ENCODE measurements at places on chromosomes 1 and 21. TPM values are rescaled to one million over a fixed set of nuclear protein-coding genes. Genes with fewer than 3 reads are reported as not detected.

The LCK gene
- not detected for total RNA-seq

The SPATA46 gene
- total RNA-seq, result not detected

The NTMT2 gene
- not detected for total RNA-seq

The FAM72C gene
- total RNA-seq, result 2.8 TPM

The DENND2C gene
- 0.39 TPM for total RNA-seq

The CHI3L1 gene
- total RNA-seq, result not detected

The LPGAT1 gene
- total RNA-seq, result 31.5 TPM

The DCAF6 gene
- total RNA-seq, result 26.0 TPM

The HTR6 gene
- total RNA-seq, result 0.22 TPM

The NCF2 gene
- 2.9 TPM for total RNA-seq

The RIPPLY3 gene
- total RNA-seq, result 0.64 TPM

The HCRTR1 gene
- not detected for total RNA-seq

The CD58 gene
- 20.2 TPM for total RNA-seq

The LRRC40 gene
- 11.4 TPM for total RNA-seq

The COPA gene
- 86.3 TPM for total RNA-seq

The ERVH48-1 gene
- total RNA-seq, result not detected

The LRRN2 gene
- total RNA-seq, result 15.6 TPM

The PDIK1L gene
- 0.73 TPM for total RNA-seq

The HUNK gene
- 1.7 TPM for total RNA-seq

The KLHL17 gene
- 18.0 TPM for total RNA-seq

The SLC9A1 gene
- total RNA-seq, result 13.2 TPM

The ADGRB2 gene
- 8.5 TPM for total RNA-seq

The FMO2 gene
- not detected for total RNA-seq

The PLOD1 gene
- 78.9 TPM for total RNA-seq

The KIAA1614 gene
- 1.0 TPM for total RNA-seq

The F5 gene
- total RNA-seq, result 0.10 TPM

The CLCA4 gene
- total RNA-seq, result not detected

The LAMTOR2 gene
- 155 TPM for total RNA-seq

The OR2L13 gene
- total RNA-seq, result not detected

The ZNF648 gene
- total RNA-seq, result not detected

The IL20 gene
- total RNA-seq, result not detected

The DDX59 gene
- 12.0 TPM for total RNA-seq

The CD53 gene
- total RNA-seq, result not detected

The FCER1G gene
- not detected for total RNA-seq

The PLA2G2A gene
- not detected for total RNA-seq

The FMOD gene
- total RNA-seq, result not detected

The MCOLN3 gene
- 3.6 TPM for total RNA-seq

The IGSF9 gene
- 0.22 TPM for total RNA-seq

The PLEKHA6 gene
- total RNA-seq, result 22.2 TPM

The PLPP3 gene
- 30.0 TPM for total RNA-seq

The PTGFR gene
- not detected for total RNA-seq

The NR0B2 gene
- not detected for total RNA-seq

The SH2D5 gene
- 16.8 TPM for total RNA-seq

The TMEM61 gene
- total RNA-seq, result 0.35 TPM

The ACTL8 gene
- total RNA-seq, result 1.6 TPM
